ENCODE measurements at places on chromosomes 4 and X.
A peak's percentile ranks its signal among the peaks of the same experiment; 100 is the strongest.

GRCh38 chr4:25030277-25031076, at the start of gene LGI2:
LGI2 (minus strand) TSS chr4:25030946; CDS start chr4:25030693, 253 bp downstream.
- H3K4me1 ChIP-seq: peaks cover 18% of the 10 kb centered on the region
- peak; percentile 76 for DNase-seq
- H3K27me3 ChIP-seq: peaks cover 54% of the 10 kb centered on the region
- no peak within 1 kb of the TSS for H3K27ac ChIP-seq
- peak within 1 kb of the TSS; percentile 64 for H3K4me3 ChIP-seq

DNA sequence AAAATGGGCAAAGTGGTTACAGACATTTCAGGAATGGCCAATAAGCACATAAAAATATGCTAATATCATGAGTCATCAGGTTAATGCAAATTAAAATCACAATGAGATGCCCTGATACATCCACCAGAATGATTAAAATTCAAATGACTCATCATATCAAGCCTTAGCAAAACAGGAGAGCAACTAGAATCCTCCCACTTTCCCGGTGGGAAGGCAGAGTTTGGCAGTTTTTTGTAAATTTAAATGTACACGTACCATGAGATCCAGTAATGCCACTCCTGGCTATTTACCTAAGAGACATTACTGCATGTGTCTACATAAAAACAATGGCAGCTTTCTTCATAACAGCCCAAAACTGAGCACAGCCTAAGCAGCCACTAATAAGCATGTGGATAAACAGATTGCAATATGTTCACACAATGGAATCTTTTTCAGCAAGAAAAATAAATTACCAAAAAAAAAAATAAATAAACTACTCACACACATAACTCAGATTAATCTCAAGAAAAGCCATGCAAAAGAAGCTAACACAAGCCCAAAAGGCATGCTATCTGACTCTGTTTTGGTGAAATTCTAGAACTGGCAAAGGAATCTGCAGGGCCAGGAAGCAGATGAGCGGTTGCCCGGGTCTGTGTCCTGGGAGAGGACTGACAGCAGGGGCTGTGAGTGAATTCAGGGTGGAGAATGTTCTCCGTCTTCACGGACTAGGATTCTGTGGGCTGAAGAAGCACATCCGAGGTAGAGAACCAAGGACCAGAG, 48.8 kb downstream of the AFAP1 start:
- no peak overlapping the region for H3K27ac ChIP-seq
- no peaks in the 10 kb centered on the region for H3K36me3 ChIP-seq
- no peaks in the 10 kb centered on the region for H3K27me3 ChIP-seq
- H3K4me3 ChIP-seq: no peak overlapping the region

DNA sequence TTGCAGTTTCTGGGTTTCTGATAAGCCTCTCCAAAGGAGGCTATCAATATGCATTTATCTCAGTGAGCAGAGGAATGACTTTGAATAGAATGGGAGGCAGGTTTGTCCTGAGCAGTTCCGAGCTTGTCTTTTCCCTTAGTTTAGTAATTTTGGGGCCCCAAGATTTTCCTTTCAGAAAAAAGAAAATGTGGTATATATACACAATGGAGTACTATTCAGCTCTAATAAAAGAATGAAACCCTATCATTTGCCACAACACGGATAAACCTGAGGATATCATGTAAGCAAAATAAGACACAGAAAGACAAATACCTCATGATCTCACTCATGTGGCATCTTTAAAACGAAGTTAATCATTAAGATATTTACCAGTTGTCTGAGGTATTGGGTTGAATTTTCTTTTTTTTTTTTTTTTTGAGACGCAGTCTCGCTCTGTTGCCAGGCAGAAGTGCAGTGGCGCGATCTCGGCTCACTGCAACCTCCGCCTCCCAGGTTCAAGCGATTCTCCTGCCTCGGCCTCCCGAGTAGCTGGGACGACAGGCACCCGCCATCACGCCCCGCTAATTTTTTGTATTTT, 540 bp downstream of the ZNF721 start:
- H3K36me3 ChIP-seq: peaks cover 5% of the 10 kb centered on the region
- DNase-seq: no peak
- H3K27ac ChIP-seq: no peak overlapping the region
- H3K27me3 ChIP-seq: no peaks in the 10 kb centered on the region
- peak overlapping the region; percentile 86 for H3K4me3 ChIP-seq

DNA sequence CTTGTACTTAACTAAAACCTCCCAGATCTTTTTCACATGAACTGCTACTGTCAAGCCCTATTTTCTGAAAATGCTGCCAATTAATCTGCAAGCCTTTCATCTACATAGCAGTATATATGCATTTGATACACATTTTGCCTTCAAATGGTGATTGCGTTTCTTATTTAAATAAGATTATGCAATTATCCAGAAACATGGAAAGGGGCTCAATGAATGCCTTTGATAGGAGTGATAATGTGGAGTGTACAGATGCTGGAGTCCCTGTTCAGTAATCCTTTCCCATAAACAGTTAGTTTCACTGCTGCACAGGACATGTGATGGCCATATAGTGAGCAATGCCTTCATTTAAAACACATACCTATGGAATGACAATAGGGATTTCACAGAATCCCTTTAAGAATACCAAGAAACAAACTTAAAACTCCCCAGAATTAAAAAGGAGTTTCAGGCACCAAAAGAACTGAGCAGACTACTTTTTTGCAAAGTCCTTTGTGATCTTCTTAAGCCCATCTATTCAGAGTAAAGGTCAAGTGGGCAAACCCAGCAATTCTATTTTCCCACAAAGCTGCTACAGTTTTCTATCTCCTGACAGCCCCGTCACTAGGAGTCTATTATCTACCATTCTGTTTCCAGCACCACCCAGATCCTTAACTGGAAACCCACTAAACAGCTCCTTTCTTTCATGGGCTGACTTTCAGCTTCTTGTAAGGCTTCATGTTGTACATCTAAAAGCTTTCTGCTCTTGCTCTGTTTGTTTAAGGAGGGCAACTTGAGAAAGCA, 120.3 kb downstream of the UNC5C start:
- no peak overlapping the region for H3K4me3 ChIP-seq
- DNase-seq: peak; percentile 24
- H3K27ac ChIP-seq: no peak overlapping the region

- H3K36me3 ChIP-seq: no peaks in the 10 kb centered on the region
- H3K27ac ChIP-seq: no peak overlapping the region
- DNase-seq: no peak
- H3K27me3 ChIP-seq: no peaks in the 10 kb centered on the region
- H3K4me1 ChIP-seq: peaks cover 12% of the 10 kb centered on the region
Observed at GRCh38 chr4:7256984-7257810, 64.9 kb downstream of the SORCS2 start.

DNA sequence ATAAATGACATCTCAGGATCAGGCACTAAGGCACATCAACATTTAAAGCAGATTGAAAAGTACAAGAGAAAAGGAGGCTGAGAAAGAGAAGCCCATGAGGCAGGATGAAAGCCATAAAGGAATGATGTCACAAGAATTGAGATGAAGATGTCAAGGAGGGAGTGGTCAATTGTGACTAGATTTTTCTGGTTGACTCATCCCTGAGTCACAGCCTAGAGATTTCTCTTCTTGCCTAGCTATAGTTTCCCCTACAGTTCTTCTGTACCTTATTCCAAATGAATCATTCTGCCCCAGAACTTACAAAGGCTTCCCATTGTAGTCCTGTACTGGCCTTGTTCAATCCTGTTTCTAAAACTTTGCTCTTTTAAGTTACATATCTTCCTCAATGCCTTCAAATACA, 3.4 kb upstream of the USP53 start:
- H3K4me1 ChIP-seq: peaks cover 9% of the 10 kb centered on the region
- no peak overlapping the region for H3K27ac ChIP-seq
- H3K36me3 ChIP-seq: no peaks in the 10 kb centered on the region
- no peak for DNase-seq
- H3K4me3 ChIP-seq: no peak overlapping the region

- H3K4me3 ChIP-seq: no peak overlapping the region
- no peak for DNase-seq
- no peaks in the 10 kb centered on the region for H3K4me1 ChIP-seq
- H3K27me3 ChIP-seq: no peaks in the 10 kb centered on the region
- H3K36me3 ChIP-seq: no peaks in the 10 kb centered on the region
- H3K27ac ChIP-seq: no peak overlapping the region
Observed at GRCh38 chr4:118335324-118335723, 17.5 kb downstream of the PRSS12 start.

DNA sequence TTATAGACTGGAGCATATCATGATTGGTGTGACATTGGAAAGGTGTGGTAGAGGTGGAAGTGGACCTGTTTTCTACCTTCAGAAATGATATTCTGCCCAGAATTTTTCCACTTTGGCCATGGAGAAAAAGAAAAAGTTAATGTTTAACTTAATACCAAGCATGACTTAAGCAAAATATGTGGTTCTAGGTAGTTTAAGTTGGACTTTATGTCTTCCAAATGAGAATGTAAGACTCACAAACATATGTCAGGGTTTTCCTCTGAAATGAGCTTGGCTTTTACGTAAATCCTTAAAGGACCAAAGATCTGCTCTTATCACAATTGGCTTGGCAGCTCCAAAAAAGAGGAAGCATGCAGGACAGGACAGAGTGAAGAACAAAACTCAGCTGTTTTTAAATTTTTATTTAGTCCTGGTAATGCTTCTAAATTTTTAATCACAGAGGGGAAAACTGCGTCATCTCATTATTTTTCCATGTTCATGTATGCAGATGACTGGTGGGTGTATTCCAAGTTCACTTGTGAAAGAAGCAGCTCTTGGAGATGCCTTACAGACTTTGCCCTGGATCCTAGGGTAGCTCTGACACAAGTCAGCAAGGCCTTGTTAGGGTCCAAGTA, 98.2 kb downstream of the ANK2 start:
- peaks cover 28% of the 10 kb centered on the region for H3K4me1 ChIP-seq
- H3K4me3 ChIP-seq: no peak overlapping the region
- no peaks in the 10 kb centered on the region for H3K27me3 ChIP-seq
- DNase-seq: no peak

GRCh38 chr4:119244344-119244743, 31.8 kb downstream of the USP53 start:
- DNase-seq: no peak
- H3K4me3 ChIP-seq: no peak overlapping the region
- no peak overlapping the region for H3K27ac ChIP-seq
- no peaks in the 10 kb centered on the region for H3K27me3 ChIP-seq
- no peaks in the 10 kb centered on the region for H3K36me3 ChIP-seq

- no peak overlapping the region for H3K27ac ChIP-seq
- no peak overlapping the region for H3K4me3 ChIP-seq
- DNase-seq: no peak
Observed at GRCh38 chr4:93174598-93174997, 654.0 kb upstream of the ATOH1 start.

GRCh38 chrX:95076449-95076848, 1402.4 kb downstream of the FAM133A start:
- DNase-seq: peak; percentile 67
- no peaks in the 10 kb centered on the region for H3K36me3 ChIP-seq

- H3K4me3 ChIP-seq: no peak overlapping the region
- no peaks in the 10 kb centered on the region for H3K36me3 ChIP-seq
- H3K27me3 ChIP-seq: no peaks in the 10 kb centered on the region
Observed at GRCh38 chr4:169050881-169051760, 41.1 kb upstream of the CBR4 start.

- peaks cover 12% of the 10 kb centered on the region for H3K27me3 ChIP-seq
- no peak overlapping the region for H3K4me3 ChIP-seq
- no peak for DNase-seq
- peaks cover 18% of the 10 kb centered on the region for H3K4me1 ChIP-seq
- H3K27ac ChIP-seq: no peak overlapping the region
Observed at GRCh38 chr4:1502501-1502886, 96.3 kb upstream of the NKX1-1 start.

GRCh38 chrX:77087529-77088169, 359.5 kb upstream of the FGF16 start:
- H3K27me3 ChIP-seq: no peaks in the 10 kb centered on the region
- no peaks in the 10 kb centered on the region for H3K4me1 ChIP-seq
- H3K27ac ChIP-seq: no peak overlapping the region

- peaks cover 48% of the 10 kb centered on the region for H3K4me1 ChIP-seq
- H3K27ac ChIP-seq: no peak overlapping the region
- H3K36me3 ChIP-seq: no peaks in the 10 kb centered on the region
- no peak for DNase-seq
- no peak overlapping the region for H3K4me3 ChIP-seq
Observed at GRCh38 chr4:153036931-153037482, 100.9 kb downstream of the FHDC1 start.

DNA sequence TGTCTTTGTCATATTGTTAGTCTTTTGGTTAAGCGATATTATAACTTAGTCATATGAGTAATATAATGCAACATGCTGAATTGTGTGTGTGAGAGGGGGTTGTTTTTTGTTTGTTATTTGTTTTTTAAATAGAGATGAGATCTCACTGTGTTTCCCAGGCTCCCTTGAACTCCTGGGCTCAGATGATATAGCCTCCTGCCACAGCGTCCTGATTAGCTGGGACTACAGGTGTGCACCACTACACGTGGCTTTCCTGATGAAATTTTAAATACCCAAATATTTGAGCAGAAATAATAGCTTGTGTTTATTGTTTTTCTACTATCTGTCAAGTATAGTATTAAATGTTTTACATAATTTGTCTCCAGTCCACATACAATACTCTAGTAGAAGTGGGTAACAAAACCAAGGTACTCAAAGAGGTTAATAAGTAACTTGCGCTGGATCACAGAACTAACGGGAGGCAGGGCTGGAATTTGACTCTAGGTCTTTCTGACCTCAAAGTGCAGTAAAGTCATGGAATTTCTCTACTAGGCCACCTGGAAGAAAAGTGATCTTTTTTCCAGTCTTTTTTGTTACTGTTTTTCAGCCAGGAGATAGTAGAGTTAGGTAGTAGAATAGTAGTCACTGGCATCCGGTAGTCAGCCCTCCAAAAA, 47.8 kb downstream of the CLCN3 start:
- H3K27ac ChIP-seq: no peak overlapping the region
- H3K4me1 ChIP-seq: peaks cover 5% of the 10 kb centered on the region
- no peak for DNase-seq
- H3K36me3 ChIP-seq: peaks cover 6% of the 10 kb centered on the region
- no peaks in the 10 kb centered on the region for H3K27me3 ChIP-seq
- H3K4me3 ChIP-seq: no peak overlapping the region

GRCh38 chrX:22122510-22122909, 90.4 kb downstream of the PHEX start:
- no peak overlapping the region for H3K27ac ChIP-seq
- no peaks in the 10 kb centered on the region for H3K4me1 ChIP-seq
- no peaks in the 10 kb centered on the region for H3K27me3 ChIP-seq
- no peak overlapping the region for H3K4me3 ChIP-seq

- no peak for DNase-seq
- no peaks in the 10 kb centered on the region for H3K36me3 ChIP-seq
- no peak overlapping the region for H3K4me3 ChIP-seq
- peak overlapping the region; percentile 49 for H3K27ac ChIP-seq
Observed at GRCh38 chr4:186689476-186689875, 34.2 kb downstream of the FAT1 start.

GRCh38 chrX:153917869-153918268, 8.2 kb downstream of the ARHGAP4 start:
- no peaks in the 10 kb centered on the region for H3K4me1 ChIP-seq
- H3K27ac ChIP-seq: no peak overlapping the region
- no peak for DNase-seq
- H3K4me3 ChIP-seq: no peak overlapping the region

Data from neural progenitor cell (in vitro differentiated cells).